ENCODE measurements at places on chromosomes 2 and 18. TPM values are rescaled to one million over a fixed set of nuclear protein-coding genes. Genes with fewer than 3 reads are reported as not detected.

Gene DES
- total RNA-seq = 0.61 TPM

Gene TNFRSF11A
- 2.9 TPM for total RNA-seq

Gene GALR1
- not detected for total RNA-seq

Gene PTRHD1
- 21.6 TPM for total RNA-seq

Gene REEP1
- not detected for total RNA-seq

Gene MC2R
- total RNA-seq = not detected

Gene CCDC74B
- 0.23 TPM for total RNA-seq

Gene INO80C
- 51.7 TPM for total RNA-seq

Gene ASB1
- total RNA-seq = 37.8 TPM

Gene SAG
- not detected for total RNA-seq

All from activated T-cell treated with anti-CD3 and anti-CD28 coated beads, Interleukin-2, amount 50 U/mL, for 4 hours (primary cell).